ENCODE measurements at places on chromosomes 5 and 9.

- DNase-seq = peak; percentile 25
These were observed 652.0 kb downstream of the MTRR start for GRCh38 chr5:8520917-8521316.

- no peak for DNase-seq
These were observed 7.7 kb upstream of the GAS1 start for GRCh38 chr9:86955042-86955441.

DNA sequence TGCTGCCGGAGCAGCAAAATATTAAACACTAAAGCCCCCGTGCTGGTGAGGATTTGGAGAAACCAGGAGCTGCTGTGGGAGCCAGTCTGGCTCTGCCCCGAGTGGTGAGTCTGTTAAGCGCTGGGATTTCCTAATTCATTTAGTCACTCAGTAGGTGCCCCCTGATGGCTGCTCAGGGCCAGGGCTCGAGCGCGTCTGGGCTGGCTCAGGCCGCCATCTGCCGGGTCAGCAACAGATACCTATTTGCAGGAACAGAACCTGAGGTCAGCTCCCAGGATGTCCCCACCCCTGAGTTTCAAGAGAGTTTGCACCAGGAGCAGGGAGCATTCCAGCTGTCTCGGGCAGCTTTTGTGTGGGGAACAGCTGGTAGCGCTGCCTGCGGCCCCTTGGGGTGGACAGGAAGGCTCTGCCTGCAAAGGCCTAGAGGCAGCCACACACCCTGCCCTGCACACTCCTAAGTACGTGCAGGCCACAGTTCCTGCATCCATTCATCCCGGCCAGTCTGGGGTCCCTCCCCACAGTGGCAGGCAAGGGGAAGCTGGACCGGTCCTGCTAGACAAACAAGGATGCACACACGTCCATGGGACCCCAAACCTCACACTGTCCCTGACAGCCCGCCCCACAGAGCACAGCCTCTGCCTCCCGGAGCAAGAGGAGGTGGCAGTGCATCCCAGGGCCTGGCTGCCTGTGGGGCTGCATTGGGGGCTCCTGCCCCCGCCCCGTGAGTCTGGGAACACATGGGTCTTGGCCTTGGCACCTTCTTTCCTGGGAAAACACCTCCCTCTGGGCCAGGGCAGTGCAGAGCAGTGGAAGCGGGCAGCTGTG lies 83.7 kb downstream of the ADAMTS2 start:
- no peak for DNase-seq

GRCh38 chr5:32767948-32768467 lies 56.9 kb downstream of the NPR3 start:
- peak; percentile 99 for DNase-seq

DNA sequence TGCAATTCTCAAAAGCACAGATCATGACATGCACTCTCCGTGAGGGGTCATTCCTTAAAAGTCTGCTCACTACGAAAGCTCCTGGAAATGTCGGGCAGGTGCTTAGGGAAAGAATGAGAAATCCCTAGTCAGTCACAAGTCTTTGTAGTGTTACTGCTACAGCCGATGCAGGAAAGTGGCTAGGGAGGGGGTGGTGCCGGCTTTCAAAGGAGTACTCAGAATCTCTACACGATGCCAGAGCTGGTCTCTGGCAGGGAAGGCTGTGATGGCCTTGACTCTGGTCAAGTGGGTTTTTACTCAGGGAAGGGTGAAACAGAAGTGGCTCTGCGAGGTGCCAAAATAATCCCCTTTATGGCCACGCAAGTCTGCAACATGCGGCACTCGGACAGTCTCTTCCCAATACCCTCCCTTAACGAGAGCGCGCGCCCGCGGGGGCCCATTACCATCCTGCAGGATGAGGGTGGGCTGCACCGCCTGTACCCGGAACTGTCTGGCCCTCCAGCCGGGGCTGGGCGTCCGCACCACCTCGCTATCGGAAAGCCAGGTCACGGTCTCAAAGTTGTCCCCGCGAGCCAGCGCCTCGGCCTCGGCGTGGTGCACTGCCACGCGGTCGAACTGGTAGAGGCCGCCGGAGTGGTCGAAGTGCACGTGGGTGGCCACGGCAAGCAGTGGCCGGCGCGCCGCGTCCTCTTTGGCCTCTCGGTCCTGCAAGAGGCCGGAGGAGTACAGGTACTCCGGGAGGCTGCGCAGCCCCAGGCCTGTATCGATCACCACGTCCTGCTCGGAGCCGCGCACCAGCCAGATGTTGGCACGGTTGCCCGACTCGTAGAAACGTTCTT lies 956 bp downstream of the MBLAC2 start:
- peak; percentile 33 for DNase-seq
